ENCODE measurements at places on chromosomes 5 and 9.

- DNase-seq, result no peak
Observed at GRCh38 chr9:25700430-25700829, 22.2 kb upstream of the TUSC1 start.

- no peak for DNase-seq
Observed at GRCh38 chr9:4967523-4967922, 17.5 kb upstream of the JAK2 start.

DNA sequence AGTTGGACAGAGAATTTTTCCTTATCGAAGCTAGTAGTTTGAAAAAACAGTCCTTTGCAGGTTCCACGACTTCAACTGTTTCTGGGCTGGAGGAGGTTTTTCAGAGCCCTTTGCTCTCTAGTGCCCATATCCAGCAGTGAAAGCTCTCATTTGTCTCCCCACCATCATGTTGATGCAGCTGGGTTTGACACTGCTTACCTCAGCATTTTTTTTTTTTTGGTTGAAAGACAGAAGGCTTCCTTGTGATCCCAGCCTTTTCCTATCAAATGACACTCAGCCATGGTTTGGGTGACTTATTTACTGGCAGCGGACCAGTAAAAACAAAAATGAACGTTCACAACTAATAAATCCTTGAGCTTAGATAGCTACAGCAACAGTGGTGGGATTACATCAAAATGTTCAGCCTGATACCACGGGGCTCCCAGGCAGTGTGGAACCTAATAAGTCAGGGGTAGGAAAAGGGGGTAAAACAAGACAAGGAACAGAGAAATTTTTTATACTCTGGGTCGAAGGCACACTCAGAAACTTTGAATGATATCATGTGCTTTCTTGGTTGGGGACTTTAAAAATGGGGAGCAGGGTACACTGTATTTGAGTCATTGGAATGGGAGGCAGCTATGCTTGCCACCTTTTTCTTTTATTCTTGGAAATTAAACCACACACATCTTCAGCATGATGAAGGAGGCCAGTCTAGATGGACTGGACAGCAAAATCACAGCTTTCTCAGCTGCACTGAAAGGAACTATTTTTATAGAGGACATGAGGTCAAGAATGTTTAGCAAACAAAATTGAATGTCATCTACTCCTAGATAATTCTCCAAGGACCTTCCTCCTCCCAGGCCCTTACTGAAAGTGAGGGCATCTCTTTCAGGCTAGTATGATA is 308.9 kb upstream of the MPDZ start:
- DNase-seq, result no peak

- DNase-seq, result no peak
Observed at GRCh38 chr9:4303006-4303405, 3.1 kb upstream of the GLIS3 start.

DNA sequence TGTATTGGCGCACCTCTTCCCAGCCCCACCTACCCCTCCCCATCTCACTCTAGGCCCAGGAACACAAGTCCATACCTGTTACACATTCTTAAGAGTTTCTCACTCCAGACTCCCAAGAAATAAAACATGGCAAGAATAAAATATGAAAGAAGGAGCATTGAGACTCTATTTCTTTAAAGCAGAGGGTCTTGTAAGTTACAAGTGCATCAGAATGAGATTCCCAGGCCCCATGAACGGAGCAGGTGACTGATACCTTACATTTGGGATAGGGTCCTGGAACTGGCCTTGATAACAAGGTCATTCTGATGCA is 5.7 kb downstream of the EGR1 start:
- no peak for DNase-seq

- DNase-seq, result no peak
Observed at GRCh38 chr9:124218987-124219461, 38.7 kb upstream of the NEK6 start.

GRCh38 chr5:147427521-147428401 is 82.1 kb downstream of the DPYSL3 start:
- no peak for DNase-seq

DNA sequence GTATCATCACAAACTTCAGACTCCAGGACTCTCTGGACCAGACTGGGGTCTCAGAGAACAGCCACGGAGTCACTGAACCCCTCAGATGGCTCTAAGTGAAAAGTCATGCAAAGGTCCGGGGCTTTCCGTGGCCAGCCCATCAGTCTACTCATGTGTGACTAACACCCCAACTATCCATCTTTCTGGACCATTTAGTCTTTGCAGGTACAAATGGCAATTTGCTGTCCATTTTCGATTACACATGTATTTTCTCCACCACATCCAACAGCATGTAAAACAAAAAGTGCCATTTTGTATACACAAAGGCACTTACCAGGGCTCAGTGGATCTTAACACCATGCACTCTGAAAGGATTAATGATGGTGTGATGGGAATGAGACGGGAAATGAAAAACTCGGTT is 387.7 kb downstream of the BNC2 start:
- no peak for DNase-seq

GRCh38 chr9:3827175-3827574 is 301.4 kb upstream of the RFX3 start:
- DNase-seq, result no peak

DNA sequence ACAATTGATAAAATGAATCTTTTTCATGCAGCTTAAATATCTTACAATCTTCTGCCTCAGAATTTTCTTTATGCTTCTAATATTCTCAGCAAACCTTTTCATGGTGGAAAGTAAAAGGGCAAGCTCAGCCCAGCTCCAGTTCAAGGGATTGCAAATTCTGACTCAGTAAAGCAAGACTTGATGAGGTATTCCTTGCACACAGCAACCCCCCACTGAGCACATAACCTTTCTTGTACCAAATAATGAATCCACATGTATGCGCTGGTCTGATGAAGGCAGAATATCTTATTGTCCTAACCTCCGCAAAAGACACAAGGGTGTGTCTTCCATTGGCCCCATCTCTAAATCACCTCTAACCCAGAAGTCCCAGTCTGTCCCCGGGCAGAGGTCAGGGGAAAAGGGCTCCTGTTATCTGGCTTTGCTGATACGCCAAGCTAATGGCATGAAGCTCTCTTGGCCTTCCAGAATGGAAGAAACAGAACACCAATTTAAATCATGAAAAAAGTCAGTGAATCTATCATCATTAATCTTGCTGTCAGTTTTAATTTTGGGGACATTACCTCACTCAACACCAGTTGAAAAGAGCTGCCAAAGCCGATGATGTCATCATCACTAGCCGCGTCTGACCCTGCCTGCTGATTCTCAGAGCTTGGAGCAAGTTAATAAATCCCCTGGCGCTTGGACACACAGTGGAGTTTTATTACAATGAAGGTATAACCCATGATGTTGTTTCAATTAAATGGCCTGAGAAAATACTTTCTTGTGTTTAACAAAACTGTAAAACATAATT is 592.5 kb upstream of the CLINT1 start:
- no peak for DNase-seq

DNA sequence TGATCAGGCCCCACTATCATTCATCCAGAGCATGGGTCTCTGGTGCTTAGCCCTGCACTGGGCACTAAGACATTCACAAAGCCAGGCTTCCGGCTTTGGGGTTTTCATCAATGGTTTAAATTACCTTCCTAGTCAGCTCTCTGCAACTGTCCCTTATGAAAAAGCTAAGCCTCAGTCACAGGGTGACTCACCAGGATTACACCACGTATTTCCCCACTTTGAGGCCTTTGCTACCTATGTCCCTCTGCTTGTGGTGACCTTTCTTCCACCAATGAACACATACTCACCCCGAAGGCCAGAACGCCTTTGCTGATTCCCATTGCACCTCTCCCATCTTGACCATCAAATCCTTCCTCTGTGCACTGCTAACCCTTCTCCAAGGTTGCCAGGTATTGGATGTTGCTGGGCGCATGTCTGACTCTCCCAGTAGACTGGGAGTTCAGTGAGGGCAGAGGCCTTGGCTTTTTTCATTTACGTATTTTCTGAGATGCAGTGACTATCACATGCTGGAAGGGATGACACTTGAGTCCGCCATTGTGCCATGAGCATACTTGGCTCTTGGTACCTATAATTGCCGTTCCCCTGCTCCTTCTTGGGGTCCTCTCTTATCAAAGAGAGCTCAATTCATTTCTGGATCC is 58.7 kb upstream of the TNFSF8 start:
- DNase-seq, result no peak

DNA sequence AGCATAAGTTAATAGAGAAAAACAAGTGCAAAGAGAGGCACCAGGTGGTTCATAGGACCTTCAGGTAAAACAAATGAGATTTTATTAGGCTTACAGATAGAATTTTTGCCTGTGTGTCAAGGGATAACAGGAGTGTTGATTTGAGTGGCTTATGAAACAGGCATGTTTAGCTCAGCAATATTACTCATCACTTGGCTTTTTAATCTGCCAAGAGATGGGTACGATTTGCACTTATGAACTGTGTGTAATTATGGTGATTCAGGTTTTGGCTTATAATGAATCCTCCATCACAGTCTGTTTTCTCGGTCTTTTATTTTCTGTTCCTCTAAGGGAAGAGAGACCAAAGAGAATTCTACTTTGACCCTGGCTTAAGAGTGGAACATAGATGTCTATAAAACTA is 199.3 kb downstream of the DMRTA1 start:
- DNase-seq, result no peak

DNA sequence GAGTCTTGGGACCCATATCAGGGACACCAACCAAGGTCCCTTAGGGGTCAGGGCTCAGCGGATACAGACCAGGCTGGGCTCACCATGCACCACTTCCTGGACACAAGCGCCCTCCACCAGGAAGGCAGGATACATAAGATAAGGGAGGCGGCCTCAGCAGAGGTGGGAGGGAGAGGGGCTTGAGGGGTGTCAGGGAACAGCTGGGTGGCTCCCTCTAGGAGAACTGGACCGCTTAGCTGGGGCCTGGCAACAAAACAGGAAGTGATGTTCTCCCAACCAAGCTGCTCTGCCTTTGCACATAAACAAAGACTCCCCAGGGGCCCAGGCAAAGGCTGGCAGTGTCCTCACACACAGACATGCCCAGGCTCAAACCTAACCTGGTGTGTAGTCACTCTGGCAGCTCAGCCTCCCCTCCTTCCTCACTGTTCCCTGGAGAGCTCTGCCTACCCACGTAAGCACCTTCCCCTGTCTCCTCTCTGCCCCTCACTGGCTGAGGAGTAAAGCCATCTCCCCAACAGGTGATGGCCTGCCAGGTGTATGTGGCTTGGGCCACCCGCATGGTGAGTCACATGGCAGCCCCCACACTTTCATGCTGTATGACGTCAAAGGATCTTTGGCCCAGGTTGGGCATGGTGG is 5.8 kb upstream of the BICD2 start:
- DNase-seq, result no peak

- DNase-seq, result no peak
Observed at GRCh38 chr9:96367943-96368342, 15.6 kb downstream of the SLC35D2 start.

DNA sequence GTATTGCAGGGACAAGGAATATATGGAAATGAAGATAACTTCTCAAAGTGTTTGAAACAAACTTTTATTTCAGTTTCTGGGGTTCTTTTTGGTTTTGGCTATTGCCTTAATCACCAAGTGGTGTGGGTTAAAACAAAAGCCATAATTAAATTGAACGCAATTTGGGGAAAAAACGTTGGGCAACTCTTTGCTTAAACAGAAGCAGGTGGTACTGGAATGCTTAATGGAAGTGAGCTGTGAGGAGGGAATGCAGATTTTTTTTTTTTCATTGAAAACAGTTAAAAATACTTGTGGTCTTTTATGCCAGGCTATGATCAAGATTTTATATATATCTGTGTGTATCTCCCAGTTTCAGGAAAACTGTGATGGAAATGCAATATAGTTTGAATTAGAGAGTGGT is 195.7 kb upstream of the TUT7 start:
- DNase-seq, result no peak

DNA sequence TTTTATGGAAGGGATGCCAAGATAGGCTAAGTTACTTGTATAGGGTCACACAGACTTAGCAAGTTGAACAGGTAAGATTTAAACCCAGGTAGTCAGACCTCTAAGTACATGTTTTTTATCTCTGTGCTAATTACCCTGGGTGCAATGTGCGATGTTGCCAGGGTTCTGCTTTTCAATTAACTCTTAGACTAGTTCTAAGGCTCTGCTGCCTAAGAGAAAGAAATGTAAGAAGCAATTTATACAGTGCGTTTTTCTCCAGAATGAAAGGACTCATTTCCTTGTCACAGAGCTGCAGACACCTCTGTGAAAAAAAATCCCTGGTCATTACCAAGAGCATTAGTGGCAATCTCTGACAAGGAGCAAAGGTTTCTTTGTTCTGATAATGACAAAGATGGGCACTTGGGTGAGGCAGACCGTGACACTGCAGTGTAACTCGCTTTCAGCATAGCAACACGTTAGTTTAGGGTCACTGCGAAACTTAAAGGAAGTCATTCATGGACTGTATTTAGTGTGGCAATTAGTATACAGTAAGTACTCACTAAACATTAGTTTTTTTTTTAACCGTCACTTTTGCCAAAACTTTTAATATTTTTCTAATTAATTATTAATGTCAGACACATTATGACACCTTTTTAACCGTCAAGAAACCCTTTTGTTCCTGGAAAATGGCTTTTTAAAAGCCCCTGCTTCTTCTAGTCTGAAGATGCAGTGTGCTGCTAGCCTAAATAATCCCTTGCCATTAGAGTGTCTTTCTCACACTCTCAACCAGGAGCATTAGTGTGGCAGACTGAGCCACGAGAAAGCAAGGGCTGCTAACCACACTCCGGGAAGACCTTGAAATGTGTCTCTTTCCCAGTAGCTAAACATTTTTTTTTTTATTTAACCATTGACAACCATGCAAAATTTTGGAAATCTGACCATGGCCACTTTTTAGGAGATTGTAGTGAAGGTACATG is 520.0 kb upstream of the C9orf72 start:
- DNase-seq, result no peak

DNA sequence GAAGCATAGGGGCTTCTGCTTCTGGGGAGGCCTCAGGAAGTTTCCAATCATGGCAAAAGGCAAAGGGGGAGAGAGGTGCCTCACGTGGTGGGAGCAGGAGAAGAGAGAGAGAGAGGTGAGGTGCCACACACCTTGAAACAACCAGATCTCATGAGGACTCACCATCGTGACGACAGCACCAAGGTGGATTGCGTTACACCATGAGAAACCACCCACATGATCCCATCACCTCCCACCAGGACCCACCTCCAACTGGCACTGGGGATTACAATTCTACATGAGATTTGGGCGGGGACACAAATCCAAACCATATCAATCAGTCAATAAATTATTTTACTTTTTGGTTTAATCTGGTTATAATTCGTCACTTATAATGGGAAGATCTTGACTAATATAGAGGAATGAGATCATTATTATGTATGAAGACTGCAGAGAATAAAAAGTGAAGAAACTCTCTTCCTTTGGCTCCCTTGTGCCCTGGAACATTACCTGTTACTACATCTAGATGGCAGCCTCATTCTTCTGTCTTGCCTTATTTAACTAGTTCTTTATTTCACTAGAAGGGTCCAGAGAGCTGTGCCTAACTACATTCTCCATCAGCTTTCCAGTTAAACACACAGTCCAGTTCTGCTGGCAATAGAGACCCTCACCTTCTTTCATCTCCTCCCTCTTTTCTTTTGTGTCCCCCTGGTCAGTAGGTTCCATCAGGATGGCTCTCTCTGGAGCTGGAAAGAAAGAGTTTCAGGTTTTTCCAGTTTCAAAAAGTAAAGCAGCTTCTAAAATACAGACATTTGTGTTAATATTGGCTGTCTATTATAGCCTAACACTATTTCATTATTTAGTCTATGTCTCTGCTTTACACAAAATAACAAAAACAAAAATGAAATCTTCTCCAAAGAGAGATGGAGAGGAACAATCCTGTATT is 21.7 kb upstream of the SPINK7 start:
- DNase-seq, result no peak

All from anterior cingulate cortex (tissue), 58 donors.